RPMI8226 (cell line): ENCODE measurements at places on chromosomes 11 and 22.

GRCh38 chr11:46381048-46381818, at the start of gene MDK:
Gene MDK, plus strand, starts transcription at chr11:46381669. Its CDS starts 389 bp downstream, at chr11:46382058.
- DNase-seq = no peak

GRCh38 chr11:96314326-96315020, 28.5 kb downstream of the MAML2 start:
- no peak for DNase-seq

GRCh38 chr11:91698845-91699244, 525.8 kb upstream of the FAT3 start:
- DNase-seq = no peak

- no peak for DNase-seq
These were observed 538.9 kb downstream of the DLG2 start for GRCh38 chr11:85088286-85088685.

GRCh38 chr11:71170624-71171423, 81.6 kb downstream of the SHANK2 start:
- no peak for DNase-seq

DNA sequence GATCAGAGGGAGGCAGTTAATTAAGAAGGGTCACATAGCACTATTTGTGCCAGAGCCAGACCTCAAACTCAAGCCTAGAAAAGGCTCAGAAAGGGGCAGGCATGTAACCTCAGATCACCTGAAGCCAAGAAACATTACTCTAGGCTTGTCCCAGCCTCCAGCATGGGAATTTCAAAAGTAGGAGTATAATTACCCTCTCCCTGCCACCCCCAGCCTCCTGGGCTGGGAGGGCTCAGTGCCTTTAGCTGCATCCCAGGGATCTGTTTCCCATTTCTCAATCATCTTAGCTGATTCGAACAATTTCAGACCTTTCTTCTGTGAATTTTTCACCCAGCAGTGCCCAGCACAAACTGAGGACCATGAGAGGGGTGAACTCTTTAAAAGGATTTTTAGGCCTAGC, 33.1 kb upstream of the LRRC10B start:
- DNase-seq = no peak

DNA sequence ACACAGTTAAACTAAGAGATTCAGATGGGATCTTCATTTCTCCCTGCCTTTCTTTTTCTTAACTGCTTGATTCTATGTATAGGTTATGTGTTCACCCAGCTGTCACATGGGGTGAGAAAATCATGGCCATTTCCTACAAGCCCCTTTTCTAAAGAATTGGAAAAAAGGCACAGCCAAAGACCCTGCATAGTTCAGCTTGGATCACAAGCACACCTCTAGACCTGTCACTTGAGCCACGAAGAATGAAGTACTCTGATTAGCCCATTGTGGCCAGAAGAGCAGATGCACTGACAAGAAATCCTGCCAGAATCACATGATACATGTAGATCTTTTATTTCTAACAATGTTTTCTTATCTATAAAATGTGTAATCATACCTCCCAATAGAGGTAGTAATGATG, 69.7 kb downstream of the RAB38 start:
- no peak for DNase-seq

DNA sequence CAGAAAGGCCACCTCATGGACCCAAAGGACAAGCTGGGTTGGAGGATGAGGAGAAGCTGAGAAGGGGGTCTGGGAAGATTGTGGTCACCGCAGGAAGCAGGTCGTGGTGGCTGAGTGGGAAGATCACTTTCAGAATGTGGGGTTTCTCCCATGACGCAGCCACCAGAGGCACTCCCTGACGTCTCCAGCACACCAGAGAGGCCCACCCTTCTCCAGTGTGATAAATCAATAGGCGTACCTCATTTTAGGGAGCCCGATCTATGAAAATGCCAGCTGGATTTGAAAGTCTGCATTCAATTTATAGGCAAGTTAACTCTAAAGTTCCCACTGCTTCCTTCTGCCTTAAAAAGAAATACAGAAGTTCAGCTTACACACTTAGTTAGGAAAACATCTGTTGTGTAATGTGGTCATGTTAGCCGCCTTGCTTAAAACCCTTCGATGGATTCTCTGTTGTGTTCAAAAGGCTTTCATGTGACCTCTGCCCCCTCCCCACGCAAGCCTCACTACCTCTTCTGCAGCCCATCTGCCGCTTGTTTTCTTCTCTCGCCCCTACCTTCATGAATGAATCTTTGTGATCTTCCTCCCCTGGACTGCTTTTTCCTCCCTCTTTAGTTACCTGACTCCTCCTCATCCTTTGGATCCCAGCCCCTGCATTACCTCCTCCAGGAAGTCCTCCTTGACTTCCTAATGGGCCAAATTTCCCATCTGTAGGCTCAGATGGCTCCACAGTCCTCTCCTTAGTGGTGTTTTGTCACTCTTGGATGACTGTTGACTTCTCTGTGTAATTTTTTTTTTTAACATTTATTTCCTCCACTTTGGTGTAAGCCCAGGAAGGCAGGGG, 10.7 kb downstream of the TSPAN18 start:
- no peak for DNase-seq

DNA sequence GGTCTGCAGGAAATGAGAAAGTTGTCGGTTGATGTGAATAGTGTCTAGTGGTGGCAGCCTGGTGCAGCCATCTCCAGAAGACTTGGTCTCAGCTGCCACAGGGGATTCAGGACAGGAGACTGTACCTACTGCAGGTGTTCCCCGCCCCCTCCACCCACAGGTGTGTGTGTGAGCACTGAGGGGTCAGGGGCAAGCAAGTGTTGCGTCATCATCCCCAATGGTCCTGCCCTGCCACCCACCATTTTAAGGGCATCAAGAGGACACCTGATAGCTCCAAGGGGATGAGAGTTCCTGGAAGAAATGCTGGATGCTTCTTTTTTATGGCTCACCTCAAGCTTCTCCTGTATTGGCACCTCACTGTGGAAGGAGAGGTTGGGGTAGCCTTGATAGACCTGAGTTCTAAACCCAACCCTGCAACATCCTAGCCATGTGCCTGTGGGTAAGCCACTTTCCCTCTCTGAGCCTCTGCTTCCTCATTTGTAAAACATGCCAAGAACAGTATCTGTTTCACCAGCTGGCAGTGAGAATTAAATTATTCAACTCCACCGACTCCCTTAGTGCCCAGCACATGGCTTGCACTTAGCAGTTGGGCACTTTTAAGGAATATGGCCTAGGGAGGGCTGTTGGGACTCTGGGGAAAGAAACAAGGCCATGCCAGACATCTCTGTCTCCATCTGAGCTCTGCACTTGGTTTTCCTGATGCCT, 6.1 kb downstream of the C11orf91 start:
- no peak for DNase-seq

DNA sequence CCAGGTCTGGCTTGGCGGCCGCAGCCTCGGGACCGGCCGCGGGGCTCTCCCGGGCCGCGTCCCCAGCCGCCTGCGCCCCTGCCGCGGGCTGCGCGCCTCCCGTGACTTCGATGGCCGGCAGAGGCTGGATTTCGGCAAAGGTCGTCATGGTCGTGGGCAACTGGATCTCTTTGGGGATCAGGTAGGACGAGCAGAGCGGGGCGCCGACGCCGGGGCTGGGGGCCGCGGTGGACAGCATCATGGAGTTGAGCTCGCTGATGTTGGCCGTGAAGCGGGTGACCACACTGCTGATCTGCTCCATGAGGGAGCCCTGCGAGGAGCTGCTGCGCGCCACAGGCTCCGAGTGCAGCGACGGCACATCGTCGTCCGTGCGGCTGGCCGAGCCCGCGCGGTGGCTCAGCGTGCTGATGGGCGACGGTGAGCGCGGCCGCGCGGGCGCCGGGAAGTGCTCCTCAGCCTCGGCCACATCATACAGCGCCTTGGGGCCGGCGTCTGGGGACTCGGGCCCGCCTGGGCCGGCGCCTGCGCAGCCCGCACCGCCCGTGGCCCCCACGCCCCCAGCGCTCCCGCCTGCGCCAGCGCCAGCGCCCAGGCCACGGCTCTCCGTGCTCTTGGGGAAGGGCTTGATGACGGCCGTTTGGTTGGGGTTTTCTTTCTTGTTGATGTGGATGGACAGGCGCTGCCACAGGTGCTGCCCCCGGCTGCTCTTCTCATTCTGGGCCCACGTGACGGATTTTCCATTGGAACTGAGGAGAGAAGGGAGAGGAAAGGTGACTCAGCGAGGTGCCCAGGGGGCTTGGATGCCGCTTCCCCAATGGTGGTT, 171.4 kb upstream of the CTSC start:
- DNase-seq = no peak

GRCh38 chr11:23769214-23769613, 727.6 kb upstream of the LUZP2 start:
- no peak for DNase-seq

DNA sequence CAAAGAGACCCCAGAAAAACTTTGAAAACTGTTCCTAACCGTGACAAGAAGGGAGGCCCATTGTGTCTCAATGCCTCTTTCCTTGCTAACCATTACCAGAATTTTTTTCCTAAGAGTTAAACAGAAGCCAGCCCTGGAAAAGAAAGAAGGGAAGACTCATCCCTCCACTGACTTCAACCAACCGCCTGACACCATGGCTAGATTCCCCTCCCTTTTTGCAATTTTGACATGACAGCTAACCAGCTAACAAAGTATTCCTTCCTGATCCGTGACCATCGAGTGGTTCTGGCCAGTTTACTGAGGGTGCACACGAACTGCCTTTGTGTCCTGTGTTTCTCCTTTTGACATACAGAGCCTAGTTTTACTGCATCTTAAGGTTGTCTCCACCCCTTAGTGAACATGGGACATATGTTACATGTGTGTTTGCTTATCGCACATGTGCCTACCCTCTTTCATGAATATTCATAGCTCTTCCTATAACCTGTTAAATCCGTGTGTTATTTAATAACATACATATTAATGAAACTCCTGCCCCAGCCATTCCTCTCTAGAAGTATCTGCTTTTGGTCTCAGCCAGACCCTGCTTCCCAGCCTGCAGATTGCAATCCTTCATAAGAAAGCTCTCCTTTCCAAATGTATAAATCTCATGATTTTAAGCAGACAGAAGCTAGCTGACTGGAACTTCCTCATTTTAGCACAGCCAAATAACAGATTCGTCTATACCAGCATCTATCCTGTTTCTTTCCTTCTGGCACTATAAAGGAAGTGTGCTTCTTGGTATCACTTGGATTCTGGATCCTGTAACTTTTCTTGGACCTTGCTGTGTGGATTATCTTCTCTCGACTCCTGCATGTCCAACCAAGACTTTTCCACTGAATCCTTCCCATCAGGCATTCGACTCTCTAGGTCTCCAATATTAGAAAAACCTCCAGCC, 37.8 kb downstream of the RASSF10 start:
- DNase-seq = no peak

GRCh38 chr11:126254819-126255218, 13.9 kb downstream of the SRPRA start:
- no peak for DNase-seq

DNA sequence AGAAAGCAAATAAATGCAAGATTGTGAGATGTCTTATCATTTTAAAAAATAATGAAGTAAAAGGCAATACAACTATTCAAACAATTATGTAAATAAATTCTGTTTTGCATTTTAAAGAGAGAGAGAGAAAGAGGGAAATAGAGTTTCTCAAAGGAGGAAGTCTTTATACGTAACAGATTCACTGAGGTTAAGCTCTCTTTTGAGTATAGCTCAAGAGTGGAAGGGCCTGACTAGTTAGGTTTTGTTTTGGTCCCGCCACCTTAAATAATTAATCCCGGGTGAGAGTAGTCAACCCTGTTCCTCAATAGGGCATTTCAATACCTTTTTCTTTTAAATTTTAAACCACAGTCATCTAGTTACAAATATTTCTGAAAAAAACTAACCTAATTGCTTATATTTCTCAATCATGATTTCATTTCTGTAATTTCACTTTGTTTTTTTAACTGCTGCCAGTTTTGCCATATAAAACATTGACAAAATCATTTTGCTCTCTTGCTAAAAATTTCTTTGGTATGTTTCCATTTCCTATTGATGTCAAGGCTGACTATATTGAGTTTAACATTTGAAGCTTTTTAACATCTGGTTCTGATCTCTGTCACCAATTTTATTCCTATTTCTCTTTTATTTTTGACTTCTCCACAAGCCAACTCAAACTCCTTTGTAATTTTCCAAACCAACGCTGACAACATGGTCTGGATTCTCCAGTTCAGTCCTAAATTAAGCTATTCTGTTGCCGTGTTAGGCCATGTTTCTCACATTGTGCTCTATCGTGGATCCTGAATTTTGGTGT, 10.3 kb downstream of the OR10D3 start:
- DNase-seq = no peak

DNA sequence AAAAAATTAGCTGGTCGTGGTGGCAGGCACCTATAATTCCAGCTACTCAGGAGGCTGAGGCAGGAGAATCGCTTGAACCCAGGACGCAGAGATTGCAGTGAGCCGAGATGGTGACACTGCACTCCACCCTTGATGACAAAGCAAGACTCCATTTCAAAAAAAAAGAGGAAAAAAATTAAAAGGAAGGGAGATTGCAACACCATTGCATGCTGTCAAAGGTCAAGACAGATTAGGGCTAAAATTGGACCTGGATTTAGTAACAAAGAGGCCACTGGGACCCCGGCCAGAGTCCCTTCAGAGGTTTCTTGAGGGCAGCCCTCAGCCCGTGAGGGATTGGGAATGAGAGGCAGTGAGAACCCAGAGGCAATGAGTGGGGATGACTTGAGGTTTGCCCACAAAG, 8.2 kb upstream of the MAFF start:
- no peak for DNase-seq

DNA sequence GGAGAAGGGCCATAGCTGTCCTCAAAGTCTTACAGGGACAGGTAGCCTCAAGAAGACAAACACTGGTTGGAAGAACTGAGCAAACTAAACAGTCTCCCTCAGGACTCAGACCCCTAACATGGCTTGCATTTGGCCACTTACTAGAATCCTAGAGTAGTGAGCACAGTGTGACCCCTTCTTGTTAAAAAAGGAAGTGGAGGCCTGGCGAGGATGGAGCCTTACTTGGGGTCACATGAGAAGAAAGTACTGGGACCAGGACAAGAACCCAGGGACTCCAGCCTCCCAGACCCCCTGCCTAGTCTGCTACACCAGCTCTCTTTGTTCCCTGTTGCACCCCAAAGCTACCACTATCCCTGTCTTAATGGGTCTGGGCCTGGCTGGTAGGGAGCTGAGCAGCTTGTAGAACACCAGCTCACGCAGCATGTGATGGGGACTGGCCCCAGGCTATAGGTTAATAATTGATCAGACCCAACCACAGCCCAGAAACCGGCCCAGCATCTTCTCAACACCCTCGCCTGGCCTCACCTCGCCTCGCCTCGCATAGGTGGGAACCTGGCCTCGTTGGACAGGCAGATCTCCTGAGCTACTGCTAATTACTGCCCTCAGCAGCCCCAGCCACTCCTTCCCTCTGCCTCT, 17.6 kb downstream of the DGAT2 start:
- DNase-seq = no peak

DNA sequence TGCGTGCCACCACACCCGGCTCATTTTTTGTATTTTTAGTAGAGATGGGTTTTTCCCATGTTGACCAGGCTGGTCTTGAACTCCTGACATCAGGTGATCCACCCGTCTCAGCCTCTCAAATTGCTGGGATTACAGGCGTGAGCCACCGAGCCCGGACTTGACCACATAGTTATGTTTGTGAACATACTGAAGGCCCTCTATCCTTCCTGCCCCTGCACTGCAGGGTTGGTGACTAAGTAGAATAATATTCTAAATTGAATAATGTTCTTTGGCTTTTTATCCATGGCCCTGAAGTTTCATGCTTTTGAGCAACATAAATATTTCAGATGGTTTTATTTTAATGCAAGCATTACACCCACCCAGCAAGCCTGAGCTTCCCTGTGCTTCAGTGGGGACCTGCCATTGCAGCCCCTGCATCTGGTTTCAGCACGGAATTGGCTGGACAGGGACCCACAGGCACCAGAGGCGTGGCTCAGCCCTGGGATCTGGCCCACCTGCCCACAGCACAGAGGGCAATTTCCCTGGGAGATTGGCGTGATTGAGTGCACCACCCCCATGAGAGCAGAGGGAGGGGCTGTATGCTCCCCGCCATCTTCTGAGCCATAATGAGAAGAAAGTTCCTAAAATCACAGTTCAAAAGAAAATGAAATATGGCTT, 460.5 kb downstream of the BRD1 start:
- DNase-seq = no peak
